CD4-positive, alpha-beta T cell (primary cell): ENCODE measurements at places on chromosomes 12 and 14. TPM values are rescaled to one million over a fixed set of nuclear protein-coding genes. Genes with fewer than 3 reads are reported as not detected.

Gene ST8SIA1
- 5.7 TPM for total RNA-seq

Gene TBC1D30
- total RNA-seq = 0.28 TPM

Gene CLEC9A
- total RNA-seq = 0.98 TPM

DNA sequence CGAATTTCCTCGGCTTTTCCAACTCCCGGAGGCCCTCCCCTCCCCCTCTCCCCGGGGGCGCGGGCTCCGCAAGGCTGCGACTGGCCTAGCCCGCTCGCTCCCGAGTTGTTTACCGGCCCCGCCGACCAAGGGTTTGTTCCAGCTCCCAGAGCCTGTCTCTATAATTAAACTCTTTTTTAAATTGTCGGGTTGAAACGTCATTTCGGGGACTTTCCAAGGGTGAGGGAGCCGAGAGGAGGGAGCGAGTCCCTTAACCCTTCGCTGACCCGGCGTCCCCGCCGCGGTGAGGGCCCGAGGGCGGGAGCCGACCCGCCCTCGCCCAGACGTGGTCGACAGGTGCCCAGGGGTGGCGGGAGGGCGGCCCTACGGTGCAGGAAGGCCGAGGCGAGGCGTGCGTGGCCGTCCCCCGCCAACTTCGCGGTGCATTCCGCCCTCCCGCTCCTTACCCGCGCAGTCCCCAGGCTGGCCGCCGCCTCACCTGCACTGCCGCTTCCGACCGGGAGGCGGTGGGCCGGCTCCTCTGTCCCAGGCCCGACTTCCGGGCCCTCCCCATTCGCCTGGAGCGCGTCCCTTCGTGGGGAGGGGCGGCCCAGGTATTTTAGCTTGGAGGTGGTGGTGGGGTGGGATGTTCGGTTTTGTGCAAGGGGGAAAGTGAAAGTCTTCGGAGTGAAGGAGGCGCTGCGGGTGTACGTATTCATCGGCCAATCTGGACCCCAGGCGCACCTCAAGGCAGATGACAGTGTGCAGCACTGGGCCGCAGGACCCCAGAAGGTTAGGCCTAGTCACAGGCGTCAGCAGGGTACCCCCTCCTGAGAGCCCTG lies 2.9 kb upstream of the ZFP36L1 start:
- DNase-seq = peak; percentile 81

DNA sequence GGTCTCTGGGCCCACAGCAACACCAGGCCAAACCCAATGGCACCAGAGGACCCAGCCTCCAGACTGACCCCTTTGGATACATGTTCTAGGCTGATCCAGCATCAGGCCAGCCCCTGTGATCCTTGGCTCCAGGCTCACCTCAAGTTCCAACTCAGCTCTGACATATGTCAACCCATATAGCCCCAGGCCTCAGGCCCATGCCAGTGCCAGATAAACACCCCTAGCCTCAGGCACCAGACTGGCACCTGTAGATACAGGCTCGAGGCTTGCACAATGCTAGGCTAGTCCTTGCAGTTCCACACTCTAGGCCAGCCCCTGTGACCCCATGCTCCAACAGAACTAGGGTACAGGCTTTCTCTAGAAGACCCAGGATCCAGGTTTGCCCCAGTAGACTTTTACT lies 287.5 kb downstream of the KCNC2 start:
- DNase-seq = no peak

DNA sequence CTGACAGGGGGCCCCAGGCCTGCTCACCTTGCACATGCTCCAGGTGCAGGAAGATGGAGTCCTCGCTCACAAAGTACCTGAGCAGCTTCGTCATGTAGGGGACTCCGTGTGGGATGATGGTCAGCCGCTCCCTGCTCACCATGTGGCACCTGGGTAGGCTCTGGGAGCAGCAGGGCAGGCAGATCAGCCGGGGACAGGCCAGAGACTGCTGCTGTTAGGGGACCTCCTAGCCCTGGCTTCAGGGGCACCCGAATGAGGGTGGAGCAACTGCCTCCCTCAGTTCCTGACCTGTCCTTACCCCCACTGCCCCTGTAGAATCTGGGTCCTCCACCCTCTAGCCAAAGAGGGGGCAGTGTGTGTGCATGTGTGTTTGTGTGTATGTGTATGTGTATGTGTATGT lies 11.8 kb downstream of the RPS6KL1 start:
- no peak for DNase-seq

DNA sequence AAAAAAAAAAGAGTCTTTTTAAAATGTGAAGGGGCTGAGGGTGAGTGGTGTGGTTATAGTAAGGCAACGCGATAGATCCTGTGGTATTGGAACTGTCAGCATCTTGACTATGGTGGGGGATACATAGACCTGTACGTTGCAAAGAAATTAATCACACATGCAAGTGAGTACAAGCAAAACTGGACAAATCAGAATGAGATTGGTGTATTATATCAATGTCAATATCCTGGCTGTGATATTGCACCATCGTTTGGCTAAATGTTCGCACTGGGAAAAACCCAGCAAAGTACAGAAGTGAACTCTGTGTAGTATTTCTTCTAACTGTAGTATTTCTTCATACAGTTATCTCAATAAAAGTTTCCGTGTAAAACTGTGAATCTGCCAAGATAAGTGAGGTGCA lies 67.9 kb downstream of the GCH1 start:
- DNase-seq = no peak

GRCh38 chr14:95375539-95376109 lies 55.9 kb upstream of the CLMN start:
- no peak for DNase-seq
